HFFc6 (cell line): ENCODE measurements at places on chromosomes 11 and 22. TPM values are rescaled to one million over a fixed set of nuclear protein-coding genes. Genes with fewer than 3 reads are reported as not detected.

- no peaks in the 10 kb centered on the region for H3K4me1 ChIP-seq
- no peak overlapping the region for H3K4me3 ChIP-seq
- H3K27me3 ChIP-seq, result peaks cover 14% of the 10 kb centered on the region
- H3K27ac ChIP-seq, result no peak overlapping the region
Measured at GRCh38 chr11:101128571-101129202, 926 bp downstream of the PGR start.

DNA sequence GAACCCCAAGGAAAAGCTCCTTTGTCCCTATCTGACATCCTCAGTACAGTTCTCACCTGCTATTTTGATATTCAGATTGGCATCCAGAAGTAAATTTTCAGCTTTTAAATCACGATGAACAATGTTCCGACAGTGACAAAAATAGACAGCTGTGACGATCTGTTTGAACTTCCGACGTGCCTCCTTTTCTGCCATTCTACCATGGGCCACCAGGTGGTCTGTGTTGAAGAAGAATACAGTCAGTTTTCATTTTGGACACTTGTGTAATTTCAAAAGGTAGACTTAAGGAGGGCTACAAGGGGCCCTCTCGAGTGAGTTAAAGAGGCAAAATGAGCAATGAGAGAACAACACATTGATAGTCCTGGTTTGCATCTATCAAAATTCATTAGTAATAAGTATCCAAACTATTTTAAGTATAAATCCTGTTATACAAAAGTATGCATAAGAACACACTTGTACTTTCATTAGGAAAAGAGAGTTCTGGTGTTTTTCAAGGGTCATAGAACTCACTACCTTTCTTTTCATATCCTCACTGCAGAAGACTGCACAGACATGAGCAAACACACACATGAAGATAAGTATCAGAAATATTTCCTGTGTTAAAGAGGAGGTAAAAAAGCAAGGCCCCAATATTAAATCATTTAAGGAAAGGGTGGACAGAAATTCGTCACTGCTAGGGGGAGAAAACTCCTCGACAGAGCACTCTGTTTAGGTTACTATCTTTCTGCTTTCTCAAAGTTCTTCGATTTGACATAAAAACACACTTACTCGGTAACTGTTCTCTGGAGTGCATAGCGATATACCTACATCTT is 89.9 kb upstream of the APOA1 start:
- H3K36me3 ChIP-seq, result no peaks in the 10 kb centered on the region; the same call in 1 of the 2 replicates
- no peak overlapping the region for H3K4me3 ChIP-seq
- peaks cover 1% of the 10 kb centered on the region; the same call in 1 of the 2 replicates for H3K27me3 ChIP-seq
- H3K4me1 ChIP-seq, result peaks cover 30% of the 10 kb centered on the region
- no peak for DNase-seq

- H3K4me1 ChIP-seq, result peaks cover 22% of the 10 kb centered on the region
- no peak overlapping the region for H3K27ac ChIP-seq
- no peak for DNase-seq
- H3K27me3 ChIP-seq, result peaks cover 2% of the 10 kb centered on the region
Measured at GRCh38 chr22:29987137-29987536, 93.1 kb upstream of the HORMAD2 start.

DNA sequence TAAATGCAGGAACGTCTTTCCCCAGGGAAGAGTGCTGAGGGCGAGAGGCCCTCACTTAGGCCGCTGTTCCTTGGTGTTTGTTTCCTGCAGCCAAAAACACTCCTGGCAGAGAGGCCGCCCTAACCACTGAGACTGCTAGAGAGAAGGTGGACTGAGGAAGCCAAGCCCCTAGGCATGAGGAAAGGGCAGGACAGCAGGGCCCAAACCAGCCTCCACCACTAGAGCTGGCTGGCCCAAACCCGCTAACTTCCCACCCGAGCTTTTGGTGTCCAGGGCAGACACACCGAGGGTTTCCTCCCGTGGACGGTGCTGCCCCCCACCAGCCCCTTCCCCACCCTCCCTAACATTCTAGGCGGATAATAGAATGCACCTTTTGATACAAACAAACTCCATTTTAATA is 6.0 kb downstream of the FGF19 start:
- peaks cover 50% of the 10 kb centered on the region for H3K27me3 ChIP-seq
- no peak for DNase-seq

DNA sequence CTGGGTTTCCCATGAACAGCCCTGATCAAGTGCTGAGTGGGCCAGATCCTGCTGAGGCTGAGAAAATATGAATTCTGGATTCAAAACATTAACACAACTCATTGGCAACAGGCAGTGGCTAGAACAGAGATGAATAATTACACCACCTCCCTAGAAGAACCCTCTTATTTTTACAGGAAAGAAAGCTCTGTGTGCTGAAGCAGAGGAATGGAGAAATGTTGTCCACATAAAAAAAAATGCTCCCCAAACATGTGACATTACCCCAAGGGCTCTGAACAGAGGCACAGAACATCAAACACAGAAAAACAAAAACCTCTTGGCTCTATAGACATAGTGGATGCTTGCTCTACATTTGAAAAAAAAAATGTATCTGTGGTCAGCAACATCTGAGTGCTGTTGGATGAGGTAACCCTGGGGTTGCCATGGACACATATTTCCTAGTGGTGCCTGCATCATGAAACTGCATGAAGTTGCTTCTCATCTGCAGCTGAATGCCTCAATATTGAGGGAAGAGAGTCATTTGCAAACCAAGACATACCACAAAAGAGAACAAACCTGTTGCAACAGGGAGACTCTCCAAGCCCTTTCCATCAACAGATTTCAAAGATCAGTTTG is 98.8 kb downstream of the SNX19 start:
- H3K27ac ChIP-seq, result no peak overlapping the region
- DNase-seq, result peak; percentile 42
- H3K36me3 ChIP-seq, result no peaks in the 10 kb centered on the region; the same call in 1 of the 2 replicates
- H3K27me3 ChIP-seq, result peaks cover 50% of the 10 kb centered on the region
- H3K4me3 ChIP-seq, result no peak overlapping the region

DNA sequence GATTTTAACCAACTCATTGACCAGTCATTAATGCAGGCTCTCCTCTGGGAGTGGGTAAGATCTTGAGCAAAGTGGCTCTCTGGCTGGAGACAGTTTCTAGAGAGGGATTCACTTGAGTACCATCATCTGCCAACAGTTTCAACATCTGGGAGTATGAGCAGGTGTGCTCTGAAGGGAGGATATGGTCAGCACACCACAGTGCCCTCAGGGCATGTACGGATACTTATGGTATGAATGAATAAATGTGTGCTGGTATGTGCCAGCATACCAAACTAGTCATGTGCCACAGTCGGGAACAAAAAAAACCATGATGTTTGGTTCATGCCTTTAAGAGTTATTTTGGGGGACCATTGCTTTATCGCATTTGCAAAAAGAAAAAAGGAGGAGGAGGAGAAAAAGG is 1197.5 kb upstream of the TENM4 start:
- peaks cover 2% of the 10 kb centered on the region; the same call in 1 of the 2 replicates for H3K27me3 ChIP-seq
- H3K4me1 ChIP-seq, result no peaks in the 10 kb centered on the region
- no peak for DNase-seq
- H3K27ac ChIP-seq, result no peak overlapping the region
- H3K36me3 ChIP-seq, result no peaks in the 10 kb centered on the region
- H3K4me3 ChIP-seq, result no peak overlapping the region

GRCh38 chr11:104633226-104633625 is 265.0 kb downstream of the CASP12 start:
- no peak overlapping the region for H3K27ac ChIP-seq
- H3K27me3 ChIP-seq, result no peaks in the 10 kb centered on the region; the same call in 1 of the 2 replicates
- no peak overlapping the region for H3K4me3 ChIP-seq
- no peaks in the 10 kb centered on the region for H3K36me3 ChIP-seq
- no peaks in the 10 kb centered on the region for H3K4me1 ChIP-seq

DNA sequence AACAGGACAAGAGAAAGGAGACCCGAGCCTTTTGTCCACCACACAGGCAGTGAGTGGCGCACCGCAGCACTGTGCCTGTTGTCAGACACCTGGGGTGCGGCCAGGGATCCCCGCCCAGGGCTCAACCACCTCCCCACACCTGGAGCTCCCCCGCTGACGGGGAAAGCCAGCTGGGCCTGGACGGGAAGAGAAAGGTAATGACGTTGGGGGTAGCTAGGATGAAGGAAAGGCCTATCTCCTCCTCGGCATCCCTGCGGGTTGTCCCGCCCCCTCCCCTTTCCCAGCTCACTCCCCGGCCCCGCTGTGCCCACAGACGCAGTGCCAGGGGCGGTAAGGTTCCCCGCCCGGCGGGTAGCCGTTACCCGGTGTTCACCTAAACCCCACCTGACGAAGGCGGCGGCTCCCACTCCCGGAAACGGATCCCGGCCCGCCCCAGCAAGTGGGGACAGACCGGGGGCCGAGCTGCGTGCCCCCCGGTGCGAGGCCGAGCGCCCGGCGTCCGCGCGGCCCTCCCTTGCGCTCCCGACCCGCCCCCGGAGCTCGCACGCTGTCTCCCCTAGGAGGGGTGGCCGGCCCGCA is 495 bp downstream of the HYOU1 start:
- peak overlapping the region; percentile 92 for H3K27ac ChIP-seq
- peaks cover 1% of the 10 kb centered on the region; the same call in 1 of the 2 replicates for H3K27me3 ChIP-seq
- peak overlapping the region; percentile 91 for H3K4me3 ChIP-seq
- DNase-seq, result no peak

DNA sequence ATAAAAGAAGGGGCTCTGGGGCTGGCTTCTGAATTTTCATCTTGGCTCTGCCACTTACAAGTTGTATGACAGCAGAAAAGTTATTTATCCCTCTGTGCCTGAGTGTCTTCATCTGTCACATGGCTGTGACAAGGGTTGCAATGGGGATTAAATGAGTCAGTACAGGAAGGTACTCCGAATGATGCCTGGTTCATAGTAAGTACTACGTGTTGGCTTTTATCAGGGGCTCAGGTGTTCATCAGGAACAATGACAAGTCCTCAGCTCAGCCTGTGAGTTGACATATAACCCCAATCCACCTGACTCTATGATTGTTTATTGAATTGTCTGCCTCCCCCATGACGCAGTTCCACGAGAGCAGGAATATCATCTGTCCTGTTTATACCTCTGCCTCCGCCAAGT is 45.7 kb downstream of the PAMR1 start:
- DNase-seq, result no peak
- no peak overlapping the region for H3K27ac ChIP-seq
- no peaks in the 10 kb centered on the region; the same call in 1 of the 2 replicates for H3K27me3 ChIP-seq
- H3K4me1 ChIP-seq, result no peaks in the 10 kb centered on the region

GRCh38 chr11:45715418-45715817 is 50.0 kb upstream of the CHST1 start:
- H3K27me3 ChIP-seq, result peaks cover 12% of the 10 kb centered on the region
- no peak overlapping the region for H3K27ac ChIP-seq
- no peaks in the 10 kb centered on the region for H3K36me3 ChIP-seq
- no peak for DNase-seq

ALG9 gene
- total RNA-seq, result 28.8 and 33.6 TPM in 2 replicates

INTS4 gene
- 25.9 and 28.5 TPM in 2 replicates for total RNA-seq

HTR3B gene
- total RNA-seq, result not detected in 3 replicates
